ENCODE measurements at places on chromosomes 3 and 15.
A peak's percentile ranks its signal among the peaks of the same experiment; 100 is the strongest.

DNA sequence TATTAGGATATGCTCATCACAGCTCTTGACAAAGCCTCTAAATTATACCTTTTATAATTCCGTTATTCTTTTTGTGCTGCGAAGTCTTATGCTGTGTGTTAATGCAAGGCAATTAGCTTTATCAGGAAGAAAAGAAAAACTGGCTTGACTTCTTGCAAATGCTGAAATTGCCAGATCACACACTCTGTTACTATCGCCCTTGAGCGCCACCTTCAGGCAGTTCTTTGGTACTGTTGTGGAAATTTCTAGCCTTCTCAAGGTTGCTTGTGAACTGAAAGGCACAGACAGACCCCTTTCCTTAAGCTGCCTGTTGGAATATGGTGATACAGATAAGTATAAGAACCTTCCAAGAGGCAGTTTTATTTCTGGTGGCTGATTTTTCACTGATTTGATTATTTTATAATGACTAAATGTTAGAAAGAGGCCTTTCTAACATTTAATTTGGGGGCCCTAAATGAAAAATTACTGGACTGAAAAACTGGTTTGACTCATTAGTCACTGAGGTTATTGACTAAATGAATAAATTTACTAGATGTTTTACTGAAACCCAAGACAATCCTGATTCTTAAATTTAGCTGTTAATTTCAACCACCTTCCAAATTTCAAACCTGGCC, 126.2 kb upstream of the RASGRP1 start:
- no peak for DNase-seq

DNA sequence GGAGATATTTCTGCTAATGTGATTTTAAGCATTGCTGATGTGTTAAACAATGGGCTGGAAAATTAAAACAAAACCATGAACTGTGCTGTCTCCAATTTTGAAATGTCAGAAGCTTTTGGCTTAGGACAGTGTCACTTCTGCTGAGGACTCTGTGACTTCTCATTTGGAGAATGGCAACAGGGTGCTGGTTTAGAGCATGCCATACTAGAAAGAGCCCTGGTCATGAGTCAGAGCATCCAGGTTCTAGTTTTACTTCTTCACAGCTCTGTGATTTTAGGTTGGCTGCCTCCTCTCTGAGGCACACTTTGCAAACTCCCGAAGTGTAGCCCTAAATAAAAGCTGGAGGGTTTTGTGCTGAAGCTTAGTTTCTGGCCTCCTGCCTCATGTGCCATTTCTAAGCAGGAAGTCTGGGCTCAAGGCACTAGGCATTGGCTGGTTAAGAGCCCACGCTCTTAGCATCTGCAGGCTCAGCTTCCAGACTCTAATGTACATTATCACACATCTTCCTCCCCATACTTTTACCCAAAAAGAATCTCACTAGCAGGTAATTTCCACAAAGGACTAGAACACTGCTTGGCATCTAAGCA, 193.8 kb downstream of the CNTN3 start:
- no peak for DNase-seq

- no peak for DNase-seq
Observed at GRCh38 chr3:179772297-179772696, 119.5 kb downstream of the USP13 start.

DNA sequence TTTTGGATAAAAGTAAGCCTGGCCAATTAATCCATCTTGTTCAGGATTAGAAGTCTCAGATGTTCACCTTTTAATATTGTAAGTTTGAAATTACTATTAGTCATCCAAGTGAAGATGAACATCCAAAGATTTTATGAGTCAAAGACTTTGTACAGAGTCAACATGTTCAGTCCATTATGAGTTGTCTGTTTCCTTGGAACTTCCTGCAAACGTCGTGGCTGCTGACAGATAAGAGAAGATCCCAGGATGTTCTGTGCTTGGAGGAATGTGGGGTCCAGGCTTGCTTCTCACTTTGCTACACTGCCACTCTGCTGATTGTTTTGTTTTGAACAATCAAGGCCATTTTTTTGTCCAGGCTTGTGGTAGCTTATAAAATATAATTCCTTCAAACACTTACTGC, 74.3 kb upstream of the SLCO2A1 start:
- no peak for DNase-seq

GRCh38 chr3:114666623-114667022, 372.8 kb downstream of the TIGIT start:
- DNase-seq: no peak

GRCh38 chr3:13011573-13012220, 61.5 kb downstream of the IQSEC1 start:
- DNase-seq: no peak

DNA sequence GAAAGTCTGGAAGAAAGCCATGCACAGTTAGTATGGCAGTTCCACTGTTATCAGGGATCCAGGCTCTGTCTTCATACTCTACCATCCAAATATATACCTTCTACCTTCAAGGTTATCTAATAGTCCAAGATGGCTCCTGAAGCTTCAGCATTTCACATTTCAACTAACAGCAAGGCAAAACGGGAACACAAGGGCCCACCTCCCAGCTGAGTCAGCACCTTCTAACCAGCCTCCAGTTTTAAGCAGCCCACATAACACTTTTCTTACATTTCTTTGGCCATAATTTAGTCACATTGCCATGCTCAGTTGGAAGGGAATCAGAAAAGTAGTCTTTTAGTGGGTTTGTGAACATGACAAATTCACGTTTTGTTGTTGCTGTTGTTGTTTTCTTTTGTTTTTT, 15.4 kb upstream of the MSL2 start:
- DNase-seq: no peak

DNA sequence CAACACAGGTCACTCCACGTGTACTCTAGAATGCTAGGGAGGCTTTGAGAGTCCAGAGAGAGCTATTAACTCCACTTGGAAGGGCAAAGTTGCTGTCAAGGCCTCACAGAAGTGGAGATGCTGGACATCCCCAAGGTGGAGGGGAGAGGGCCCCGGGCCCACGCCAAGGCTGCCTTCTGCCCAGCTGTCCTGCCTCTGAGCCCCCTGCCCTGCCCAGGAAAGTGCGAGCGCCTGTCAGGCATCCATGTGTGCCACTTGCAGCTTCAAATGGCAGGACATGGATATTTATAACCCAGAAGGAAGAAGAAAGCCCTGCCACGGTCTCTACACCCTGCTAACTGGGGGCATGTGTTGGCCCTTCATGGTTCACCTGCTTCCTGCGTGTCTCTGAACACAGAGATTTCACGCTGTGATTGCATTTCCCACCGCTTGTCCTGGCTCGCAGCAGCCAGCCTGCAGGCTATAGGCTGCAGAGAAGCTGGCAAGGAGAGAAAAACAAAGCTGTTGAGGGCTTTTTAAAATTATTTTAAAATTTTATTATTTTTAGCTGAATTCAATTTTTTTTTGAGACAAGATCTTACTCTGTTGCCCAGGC, 17.0 kb downstream of the ANKDD1A start:
- no peak for DNase-seq

- no peak for DNase-seq
Observed at GRCh38 chr3:146851665-146852064, 246.5 kb upstream of the PLSCR5 start.

DNA sequence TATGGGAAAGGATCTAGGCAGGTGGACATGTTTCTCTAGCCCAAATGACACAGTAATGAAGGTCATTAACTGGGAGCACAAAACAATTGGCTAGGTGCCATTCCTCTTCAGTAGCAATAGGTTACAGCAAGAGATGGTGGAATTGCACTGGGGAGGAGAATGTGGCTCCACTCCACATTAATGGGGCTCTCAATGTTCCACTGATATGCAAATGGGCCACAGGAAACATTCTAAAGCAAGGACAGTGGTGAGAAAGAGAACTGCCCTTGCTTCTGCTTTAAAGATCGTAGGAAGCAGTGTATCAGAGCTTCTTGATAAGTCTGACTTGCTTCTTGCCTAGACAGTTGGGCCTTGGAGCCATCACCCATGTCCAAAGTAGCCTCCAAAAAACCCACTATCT, 271.4 kb upstream of the PPP2R3A start:
- no peak for DNase-seq

DNA sequence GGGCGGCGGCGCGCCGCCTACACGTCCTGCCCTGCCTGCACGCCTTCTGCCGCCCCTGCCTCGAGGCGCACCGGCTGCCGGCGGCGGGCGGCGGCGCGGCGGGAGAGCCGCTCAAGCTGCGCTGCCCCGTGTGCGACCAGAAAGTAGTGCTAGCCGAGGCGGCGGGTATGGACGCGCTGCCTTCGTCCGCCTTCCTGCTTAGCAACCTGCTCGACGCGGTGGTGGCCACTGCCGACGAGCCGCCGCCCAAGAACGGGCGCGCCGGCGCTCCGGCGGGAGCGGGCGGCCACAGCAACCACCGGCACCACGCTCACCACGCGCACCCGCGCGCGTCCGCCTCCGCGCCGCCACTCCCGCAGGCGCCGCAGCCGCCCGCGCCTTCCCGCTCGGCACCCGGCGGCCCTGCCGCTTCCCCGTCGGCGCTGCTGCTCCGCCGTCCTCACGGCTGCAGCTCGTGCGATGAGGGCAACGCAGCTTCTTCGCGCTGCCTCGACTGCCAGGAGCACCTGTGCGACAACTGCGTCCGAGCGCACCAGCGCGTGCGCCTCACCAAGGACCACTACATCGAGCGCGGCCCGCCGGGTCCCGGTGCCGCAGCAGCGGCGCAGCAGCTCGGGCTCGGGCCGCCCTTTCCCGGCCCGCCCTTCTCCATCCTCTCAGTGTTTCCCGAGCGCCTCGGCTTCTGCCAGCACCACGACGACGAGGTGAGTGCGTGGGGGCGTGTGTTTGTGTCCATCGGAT, 602 bp downstream of the TRIM71 start:
- no peak for DNase-seq

GRCh38 chr3:125136966-125137357, 75.6 kb downstream of the SLC12A8 start:
- DNase-seq: no peak

- peak; percentile 20 for DNase-seq
Observed at GRCh38 chr15:101088788-101089578, 162.9 kb downstream of the CHSY1 start.

DNA sequence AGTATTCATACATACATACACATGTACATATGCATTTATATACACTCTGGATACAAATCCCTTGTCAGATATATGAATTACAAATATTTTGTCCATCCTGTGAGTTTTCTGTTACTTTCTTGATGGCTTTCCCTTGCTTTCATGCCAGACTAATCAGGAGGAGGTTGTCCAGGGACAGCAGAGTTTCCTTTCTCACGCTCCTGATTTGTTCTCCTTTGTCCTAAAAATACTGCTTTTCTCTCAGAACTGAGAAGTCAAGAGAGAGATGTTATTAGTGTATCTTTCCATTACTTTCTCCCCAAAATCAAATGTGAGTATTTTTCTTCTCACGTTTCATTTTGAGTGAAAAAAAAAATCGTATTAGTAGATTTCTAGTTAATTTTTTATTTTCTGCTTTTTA, 12.1 kb upstream of the TCAIM start:
- DNase-seq: no peak

- no peak for DNase-seq
Observed at GRCh38 chr3:188241883-188242282, 87.9 kb downstream of the LPP start.

GRCh38 chr3:8629151-8630021, 15.2 kb downstream of the SSUH2 start:
- DNase-seq: peak; percentile 45

DNA sequence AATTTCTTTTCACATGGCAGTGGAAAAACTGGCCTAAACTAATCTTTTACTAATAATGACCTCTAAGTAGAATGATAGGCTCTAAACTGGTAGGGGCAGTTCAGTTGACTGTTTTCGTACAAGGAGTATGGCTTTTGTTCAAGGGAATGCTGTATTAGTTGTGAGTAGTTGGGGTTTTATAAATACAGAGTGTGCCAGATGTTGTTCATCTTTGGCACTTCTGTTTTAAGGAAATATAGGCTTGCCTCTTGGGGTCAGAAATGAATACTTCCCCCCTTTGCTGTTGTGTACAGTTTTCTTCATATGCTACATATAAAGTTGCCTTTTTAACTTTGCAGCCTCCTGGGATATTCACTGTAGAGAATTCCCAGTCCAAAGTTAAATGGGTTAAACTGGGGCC, 181.0 kb upstream of the CGNL1 start:
- DNase-seq: no peak

DNA sequence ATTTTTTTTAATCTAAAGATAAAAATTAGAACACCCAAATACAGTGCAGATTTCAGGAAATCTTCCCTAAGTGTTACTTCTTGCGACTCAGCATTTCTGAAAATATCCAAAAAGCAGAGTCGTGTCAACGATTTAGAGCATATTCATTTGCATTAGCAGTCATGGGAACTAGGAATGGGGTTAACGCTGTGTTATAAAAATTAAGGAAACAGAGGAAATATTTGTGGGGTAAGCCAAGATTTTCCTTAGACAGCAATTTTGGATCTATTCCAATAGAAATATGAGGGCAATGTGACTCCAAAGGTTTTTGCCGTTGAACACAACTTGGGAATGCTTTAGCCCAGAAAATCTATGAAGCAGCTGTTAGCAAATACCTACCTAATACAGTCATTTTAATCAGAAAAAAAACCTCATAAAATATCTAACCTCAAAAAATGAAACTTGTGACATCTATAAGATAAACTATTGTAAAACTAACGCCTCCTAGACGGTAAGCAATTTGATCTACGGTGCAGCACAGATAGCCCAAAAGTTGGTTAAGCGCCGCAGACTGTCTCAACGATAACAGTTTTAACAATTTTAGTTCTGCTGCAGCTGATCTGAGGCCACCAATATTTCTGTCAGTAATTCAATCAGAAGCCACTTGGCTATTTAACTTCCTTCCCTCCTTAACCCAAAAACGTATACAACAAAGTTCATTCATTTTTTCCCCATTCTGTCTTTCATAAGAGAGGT, 5.8 kb upstream of the ATP11B start:
- no peak for DNase-seq

DNA sequence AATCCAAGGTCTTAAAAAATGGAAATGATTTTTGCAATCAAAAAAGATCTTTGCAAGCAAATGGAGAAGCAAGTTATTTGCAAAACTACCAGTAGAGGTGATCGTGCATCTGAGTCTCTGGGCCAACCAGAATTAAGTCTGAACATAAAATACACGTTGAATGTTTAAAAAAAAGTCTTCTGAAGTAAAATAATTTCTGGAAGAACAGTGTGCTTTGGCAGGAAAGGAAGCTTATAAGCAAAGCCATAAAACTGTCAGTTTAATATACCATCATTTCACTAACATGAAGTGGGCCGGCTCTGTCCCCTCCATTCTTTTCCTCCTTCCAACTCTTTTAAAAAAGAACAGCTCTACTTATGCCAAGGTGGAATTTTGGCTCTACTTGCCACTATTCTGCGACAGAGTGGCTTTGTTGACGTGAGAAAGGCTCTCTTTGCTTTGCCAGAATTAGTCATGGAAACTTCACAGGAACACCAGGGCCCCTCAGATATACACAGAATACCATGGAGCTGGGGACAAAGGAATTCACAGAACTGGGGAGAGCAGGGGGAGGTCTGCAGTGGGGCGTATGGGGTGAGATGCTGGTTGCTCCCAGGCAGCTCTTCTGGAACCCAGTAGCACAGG, 29.8 kb downstream of the FSTL1 start:
- no peak for DNase-seq

DNA sequence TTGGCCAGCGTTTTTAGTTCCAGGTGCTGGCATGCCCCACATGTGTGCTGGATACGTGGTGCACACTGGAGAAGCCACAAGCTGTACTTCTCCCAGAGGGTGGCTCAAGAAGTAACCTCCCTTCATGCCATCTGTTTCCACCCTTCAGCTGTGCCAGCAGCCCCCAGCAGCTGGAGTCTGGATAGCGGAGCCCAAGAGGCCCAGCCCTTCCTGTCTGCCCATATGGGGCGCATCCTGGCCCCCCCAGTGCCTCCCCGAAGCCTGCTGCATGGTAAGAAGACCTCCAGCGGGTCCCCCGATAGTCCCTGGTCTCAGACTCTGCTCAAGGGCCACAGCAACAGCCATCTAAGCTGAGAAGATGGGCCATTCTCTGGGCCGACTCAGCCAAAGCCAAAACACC, 5.8 kb upstream of the MANF start:
- DNase-seq: no peak

GRCh38 chr3:97510795-97511194, 253.8 kb upstream of the ARL6 start:
- no peak for DNase-seq
